ENCODE measurements at places on chromosomes 5 and 9.

- H3K36me3 ChIP-seq, result no peaks in the 10 kb centered on the region
- no peak overlapping the region for H3K27ac ChIP-seq
- H3K4me1 ChIP-seq, result peaks cover 13% of the 10 kb centered on the region
- H3K27me3 ChIP-seq, result peaks cover 32% of the 10 kb centered on the region
Measured at GRCh38 chr5:160375166-160375565, 4.7 kb upstream of the C1QTNF2 start.

DNA sequence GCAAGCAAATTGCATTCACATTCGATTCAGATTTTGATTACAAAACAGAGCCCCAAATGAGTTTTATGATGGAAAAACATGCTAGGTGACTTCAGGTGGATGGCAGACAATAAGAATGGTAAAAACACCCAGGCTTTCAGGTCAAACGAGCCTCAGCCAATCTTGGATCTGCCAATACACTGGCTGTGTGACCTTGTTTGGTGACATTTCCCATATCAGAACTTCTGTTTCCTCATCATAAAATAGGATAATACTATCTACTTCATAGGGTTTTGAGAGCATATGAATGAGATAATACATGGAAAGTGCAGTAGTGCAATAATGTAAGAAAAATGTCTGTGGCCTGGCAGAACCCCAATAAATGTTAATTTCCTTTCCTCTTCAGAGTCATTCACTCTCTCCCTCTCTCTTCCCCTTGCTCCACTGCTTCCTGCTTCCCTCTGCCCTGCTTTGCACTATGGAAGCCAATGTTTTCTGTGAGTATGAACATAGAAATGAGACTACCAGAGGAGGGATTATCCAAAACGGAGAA lies 54.7 kb downstream of the SH3RF2 start:
- H3K36me3 ChIP-seq, result peaks cover 29% of the 10 kb centered on the region

DNA sequence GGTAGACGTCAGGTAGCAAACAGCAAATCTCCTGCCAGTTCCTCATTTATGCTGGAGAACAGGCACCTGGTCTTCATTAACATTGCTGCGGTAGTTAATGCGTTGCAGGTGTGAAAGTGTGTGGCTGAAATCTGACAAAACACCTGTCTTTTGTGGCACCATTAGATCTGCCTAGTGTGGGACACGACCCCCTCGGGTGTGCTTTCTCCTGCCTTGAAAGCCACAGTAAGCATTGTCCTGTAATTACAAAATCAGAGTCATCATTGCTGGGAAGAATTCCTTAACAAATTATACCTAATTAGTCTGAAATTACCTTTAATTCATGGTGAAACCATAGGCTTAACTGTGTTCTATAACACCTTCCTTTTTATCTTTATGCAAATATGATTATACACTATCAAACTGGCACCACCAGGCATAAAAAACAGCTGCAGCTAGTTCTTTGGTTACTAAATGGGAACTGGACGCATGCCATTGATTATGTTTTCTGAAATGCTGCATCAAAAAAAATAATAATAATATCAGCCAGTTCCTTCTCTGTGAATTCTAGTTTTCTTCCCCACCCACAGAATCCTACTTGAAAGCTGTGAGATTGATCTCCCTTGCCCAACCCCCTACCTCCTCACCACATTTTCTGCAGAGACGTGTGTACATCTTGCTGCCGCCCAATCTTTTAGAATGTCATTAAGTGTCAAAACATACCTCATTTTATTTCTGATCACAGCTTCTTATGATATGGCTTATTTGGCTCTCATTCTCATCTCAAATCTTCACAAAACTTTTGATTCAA lies 374.0 kb downstream of the NFIB start:
- no peaks in the 10 kb centered on the region for H3K27me3 ChIP-seq
- no peak overlapping the region for H3K4me3 ChIP-seq
- no peaks in the 10 kb centered on the region for H3K36me3 ChIP-seq
- peaks cover 24% of the 10 kb centered on the region for H3K4me1 ChIP-seq
- no peak for DNase-seq
- H3K27ac ChIP-seq, result no peak overlapping the region

- no peak for DNase-seq
- no peak overlapping the region for H3K27ac ChIP-seq
- H3K4me1 ChIP-seq, result no peaks in the 10 kb centered on the region
- no peaks in the 10 kb centered on the region for H3K27me3 ChIP-seq
Measured at GRCh38 chr9:15572200-15572770, 19.4 kb downstream of the CCDC171 start.

- no peak for DNase-seq
- no peak overlapping the region for H3K4me3 ChIP-seq
- peak overlapping the region; percentile 60 for H3K27ac ChIP-seq
- H3K4me1 ChIP-seq, result peaks cover 38% of the 10 kb centered on the region
Measured at GRCh38 chr5:126875303-126875785, 98.4 kb downstream of the LMNB1 start.

GRCh38 chr5:38331831-38332230 lies 73.5 kb downstream of the EGFLAM start:
- H3K36me3 ChIP-seq, result peaks cover 15% of the 10 kb centered on the region
- H3K27me3 ChIP-seq, result no peaks in the 10 kb centered on the region
- H3K4me1 ChIP-seq, result peaks cover 5% of the 10 kb centered on the region
- H3K4me3 ChIP-seq, result no peak overlapping the region
- H3K27ac ChIP-seq, result no peak overlapping the region

DNA sequence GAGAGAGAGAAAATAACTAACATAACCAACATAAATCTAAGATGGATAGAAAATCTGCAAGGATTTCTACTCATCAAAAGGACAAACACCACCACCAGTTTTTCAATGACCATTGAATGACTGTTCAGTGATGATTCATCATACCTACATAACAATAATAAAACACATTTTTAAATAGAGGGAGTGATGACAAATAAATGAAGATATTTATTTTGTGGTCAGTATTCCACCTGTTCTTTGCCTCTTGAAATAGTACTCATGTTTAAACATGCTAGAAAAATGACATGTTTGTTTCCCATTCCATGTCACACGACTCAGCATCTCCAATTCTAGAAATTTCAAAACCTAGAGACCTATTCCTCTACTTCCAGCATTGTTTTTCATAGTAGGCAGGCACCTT lies 34.6 kb upstream of the ADAMTS16 start:
- H3K27ac ChIP-seq, result no peak overlapping the region
- no peaks in the 10 kb centered on the region for H3K27me3 ChIP-seq
- no peak for DNase-seq
- peaks cover 5% of the 10 kb centered on the region for H3K36me3 ChIP-seq

GRCh38 chr9:125183054-125183453 lies 6.5 kb downstream of the PPP6C start:
- no peak overlapping the region for H3K4me3 ChIP-seq
- H3K27me3 ChIP-seq, result no peaks in the 10 kb centered on the region
- H3K27ac ChIP-seq, result peak overlapping the region; percentile 2
- DNase-seq, result no peak
- H3K36me3 ChIP-seq, result no peaks in the 10 kb centered on the region
- peaks cover 10% of the 10 kb centered on the region for H3K4me1 ChIP-seq

GRCh38 chr5:96967400-96967799 lies 31.5 kb downstream of the LNPEP start:
- no peaks in the 10 kb centered on the region for H3K27me3 ChIP-seq
- H3K4me3 ChIP-seq, result no peak overlapping the region
- H3K27ac ChIP-seq, result no peak overlapping the region
- no peak for DNase-seq
- H3K4me1 ChIP-seq, result peaks cover 4% of the 10 kb centered on the region

DNA sequence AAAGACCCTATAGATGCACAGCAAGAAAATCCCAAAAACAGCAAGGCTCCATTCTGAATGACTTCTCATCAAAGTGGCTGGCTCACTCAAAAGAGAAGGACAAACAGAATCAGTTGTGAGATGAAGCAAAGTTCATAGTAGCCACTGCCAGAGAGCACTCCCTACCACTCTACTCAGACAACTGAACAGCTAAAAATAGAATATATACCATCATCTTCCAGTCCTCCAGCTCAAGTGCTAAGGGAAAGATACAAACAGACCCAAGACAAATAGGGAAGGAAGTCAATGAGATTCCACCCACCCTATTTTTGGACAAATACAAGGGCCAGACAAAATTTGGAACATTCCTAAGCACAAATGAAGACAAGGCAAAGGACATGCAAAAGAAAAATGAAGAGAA lies 20.6 kb downstream of the GNAQ start:
- DNase-seq, result no peak
- peaks cover 52% of the 10 kb centered on the region for H3K4me1 ChIP-seq
- no peaks in the 10 kb centered on the region for H3K36me3 ChIP-seq
- H3K4me3 ChIP-seq, result no peak overlapping the region
- H3K27ac ChIP-seq, result no peak overlapping the region

DNA sequence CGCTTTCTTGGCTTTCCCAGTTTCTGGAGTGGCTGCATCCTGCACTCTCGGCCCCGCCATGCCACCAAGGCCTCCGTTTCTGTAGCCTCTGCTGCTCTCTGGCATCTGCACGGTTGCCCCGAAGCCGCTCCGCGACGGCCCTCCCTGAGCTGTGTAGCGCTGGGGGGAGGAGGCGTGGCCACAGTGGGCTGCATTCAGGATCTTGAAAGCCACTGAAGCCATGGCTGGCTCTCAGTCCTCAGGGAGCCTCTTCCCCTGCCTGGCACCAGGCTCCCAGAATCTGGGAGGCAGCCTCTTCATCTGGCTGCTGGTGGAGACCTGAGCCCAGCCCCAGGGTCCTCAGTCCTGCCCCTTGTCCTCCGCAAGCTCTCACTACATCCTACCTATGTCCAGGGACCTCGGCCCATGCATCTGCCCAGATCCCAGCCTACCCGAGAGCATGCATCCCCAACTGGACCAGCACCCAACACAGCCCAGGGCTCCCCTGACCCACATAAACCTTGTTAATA lies 25.1 kb downstream of the PAEP start:
- 0 out of 2 replicates have a peak, but pooled peaks cover 3% of the 10 kb centered on the region for H3K36me3 ChIP-seq
- DNase-seq, result no peak
- no peak overlapping the region for H3K27ac ChIP-seq
- H3K27me3 ChIP-seq, result no peaks in the 10 kb centered on the region

DNA sequence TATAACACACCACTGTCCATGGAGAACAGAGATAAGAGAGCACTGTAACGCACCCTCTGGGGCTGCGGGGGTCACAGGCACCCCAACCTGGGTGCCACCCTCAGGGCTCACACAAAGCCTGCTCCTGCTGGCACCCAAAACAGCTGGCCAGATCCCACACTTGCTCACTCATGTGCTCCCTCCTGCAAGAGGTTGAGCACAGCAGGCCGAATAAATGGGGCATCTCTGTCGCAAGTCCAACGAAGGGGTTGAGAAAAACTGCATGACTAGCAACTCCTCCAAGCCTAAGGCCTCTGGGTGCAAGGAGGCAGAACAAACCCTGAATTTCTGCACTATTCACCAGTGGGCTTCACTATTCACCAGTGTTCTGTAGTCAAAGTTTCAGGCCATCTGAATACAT lies 80.3 kb downstream of the SECISBP2 start:
- no peaks in the 10 kb centered on the region for H3K4me1 ChIP-seq
- no peak overlapping the region for H3K4me3 ChIP-seq
- no peak overlapping the region for H3K27ac ChIP-seq
- no peaks in the 10 kb centered on the region for H3K27me3 ChIP-seq
- DNase-seq, result no peak

DNA sequence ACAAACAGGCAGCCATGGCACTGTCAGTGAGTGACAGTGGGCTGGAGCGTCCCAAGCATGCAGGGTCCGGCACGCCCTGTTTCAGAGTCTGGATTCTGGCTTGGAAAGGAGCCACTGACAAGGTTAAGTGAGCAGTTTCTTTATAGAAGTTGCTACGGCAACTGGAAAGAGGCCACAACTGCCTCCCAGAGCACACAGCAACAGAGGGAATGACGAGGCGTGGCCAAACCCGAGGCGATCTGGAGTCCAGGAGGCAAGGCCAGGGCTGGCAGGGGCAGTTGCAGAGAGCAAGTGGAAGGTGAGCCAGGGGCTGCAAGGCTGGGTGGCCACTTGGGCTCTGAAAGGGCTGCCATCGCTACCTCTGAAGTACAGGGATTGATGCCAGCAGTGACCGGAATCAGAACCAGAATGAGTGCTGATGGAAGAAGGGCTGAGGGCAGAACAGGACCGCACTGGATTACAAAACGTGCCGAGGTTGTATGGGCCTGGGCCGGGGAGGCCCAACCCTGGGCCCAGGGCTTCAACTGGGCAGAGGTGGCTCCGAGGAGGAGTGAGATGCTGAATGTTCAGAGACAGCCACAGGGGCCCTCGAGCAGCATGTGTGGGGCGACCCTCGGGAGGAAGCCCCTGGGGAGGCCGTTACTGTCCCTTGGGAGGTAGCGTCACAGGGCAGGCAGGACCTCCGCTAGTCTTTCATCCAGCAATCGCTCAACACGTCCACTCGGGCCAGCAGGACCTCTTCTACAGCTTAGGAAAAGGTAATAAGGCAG lies 4.6 kb downstream of the MRPL41 start:
- DNase-seq, result no peak
- no peak overlapping the region for H3K4me3 ChIP-seq
- H3K27ac ChIP-seq, result no peak overlapping the region
- H3K36me3 ChIP-seq, result peaks cover 55% of the 10 kb centered on the region
- peaks cover 4% of the 10 kb centered on the region for H3K4me1 ChIP-seq
- no peaks in the 10 kb centered on the region for H3K27me3 ChIP-seq

GRCh38 chr9:107345327-107345726 lies 62.2 kb downstream of the RAD23B start:
- no peaks in the 10 kb centered on the region for H3K36me3 ChIP-seq
- H3K27ac ChIP-seq, result no peak overlapping the region
- H3K4me1 ChIP-seq, result peaks cover 26% of the 10 kb centered on the region
- no peaks in the 10 kb centered on the region for H3K27me3 ChIP-seq
